ENCODE measurements at places on chromosomes 13 and 19.

GRCh38 chr13:112143753-112144615 is 77.0 kb downstream of the SOX1 start:
- no peak for DNase-seq

GRCh38 chr19:16272945-16273344 is 51.7 kb upstream of the KLF2 start:
- no peak for DNase-seq

DNA sequence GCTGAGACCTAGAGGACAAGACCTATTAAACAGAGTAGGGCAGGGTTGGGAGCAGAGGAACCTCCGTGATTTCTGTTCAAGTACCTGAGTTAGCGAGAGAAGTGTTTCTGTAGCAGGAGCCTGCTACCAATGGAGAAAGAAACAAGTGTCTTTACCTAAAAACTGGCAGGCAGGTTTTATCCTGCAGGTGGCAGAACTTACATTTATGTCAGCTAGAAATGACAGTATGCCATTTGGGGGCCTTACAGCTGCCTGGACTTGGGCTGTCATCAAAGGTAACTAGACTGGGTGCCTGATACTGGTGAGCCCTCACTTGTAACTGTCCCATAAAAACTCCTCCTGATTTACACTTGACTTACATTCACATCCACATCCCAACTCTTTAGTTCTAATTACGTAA is 185.3 kb upstream of the MIR17HG start:
- DNase-seq = no peak

DNA sequence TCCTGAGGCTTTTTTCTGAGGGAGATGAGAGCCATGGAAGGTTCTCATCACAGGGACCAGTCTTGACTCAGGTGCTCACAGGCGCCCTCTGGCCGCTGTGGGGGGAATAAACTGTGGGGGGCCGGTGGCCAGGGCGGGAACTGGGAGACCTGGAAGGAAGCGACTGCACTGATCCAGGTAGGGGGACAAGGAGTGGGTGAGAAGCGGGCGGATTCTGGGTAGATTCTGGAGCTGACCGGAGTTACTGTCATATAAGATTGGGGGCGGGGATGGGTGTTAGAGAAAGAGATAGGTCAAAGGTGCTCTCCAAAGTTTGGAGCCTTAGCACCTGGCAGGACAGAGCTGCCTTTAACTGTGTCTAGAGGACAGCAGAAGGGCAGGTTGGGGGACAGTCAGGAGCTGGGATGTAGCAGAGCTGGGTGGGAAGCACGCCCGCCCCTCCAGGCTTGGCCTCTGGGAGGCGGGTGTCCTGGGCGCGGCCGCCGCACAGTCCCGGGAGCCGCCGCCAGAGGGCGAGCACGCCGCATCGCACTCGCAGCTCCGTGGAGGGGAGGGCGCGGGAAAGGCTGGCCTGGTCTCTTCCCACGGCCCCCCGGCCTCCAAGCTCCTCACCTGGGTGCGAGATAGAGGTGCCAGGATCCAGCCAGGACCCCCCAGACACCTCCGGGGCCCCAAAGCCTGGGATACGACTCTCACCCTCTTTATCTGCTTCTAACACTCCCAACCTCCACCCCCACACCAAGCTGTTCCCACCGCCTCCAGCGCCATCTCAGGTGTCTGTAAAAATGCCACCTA is 4.2 kb upstream of the DAND5 start:
- DNase-seq = peak; percentile 96

DNA sequence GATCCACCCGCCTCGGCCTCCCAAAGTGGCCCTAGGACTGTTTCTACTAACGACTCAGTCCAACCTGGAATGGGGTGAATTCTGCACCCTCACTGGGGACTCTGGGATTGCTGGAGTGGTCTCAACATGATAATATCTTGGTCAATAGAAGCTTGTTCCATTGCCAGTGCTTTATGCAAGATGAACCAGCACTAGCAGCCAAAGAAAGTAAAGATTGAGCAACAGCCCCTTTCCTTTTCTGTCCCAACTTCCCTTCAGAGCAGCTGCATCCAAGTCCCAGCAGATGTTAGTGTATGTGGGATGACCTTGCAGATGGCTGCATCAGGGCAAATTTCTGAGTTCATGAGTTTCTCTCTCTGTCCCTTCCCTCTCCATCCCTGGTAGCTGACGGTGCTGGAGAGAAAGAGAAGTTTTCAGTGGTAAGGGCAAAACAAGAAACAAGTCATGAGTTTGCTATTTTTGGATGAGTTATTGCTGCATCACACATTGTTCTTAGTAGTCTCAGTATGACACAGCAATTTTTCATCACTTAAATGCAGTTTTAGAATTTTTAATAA is 183.6 kb upstream of the EDNRB start:
- no peak for DNase-seq

DNA sequence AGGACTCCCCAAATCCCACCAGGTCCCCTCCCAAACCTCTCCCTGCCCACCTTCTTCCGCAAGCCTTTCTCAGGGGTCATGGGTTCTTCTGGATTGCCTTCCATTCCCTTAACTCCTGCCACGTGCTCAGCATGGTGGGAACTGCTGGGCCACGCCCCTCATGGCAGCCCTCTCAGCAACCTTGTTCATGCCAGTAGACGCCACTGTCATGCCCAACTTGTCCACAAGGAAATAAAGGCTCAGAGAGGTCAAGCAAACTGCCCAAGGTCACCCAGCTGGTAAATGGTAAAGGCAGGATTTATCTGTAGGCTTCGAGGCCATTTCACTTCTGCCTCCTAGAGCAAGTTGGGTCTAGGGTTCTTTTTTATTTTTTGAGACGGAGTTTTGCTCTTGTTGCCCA is 10.9 kb downstream of the PRAM1 start:
- no peak for DNase-seq

DNA sequence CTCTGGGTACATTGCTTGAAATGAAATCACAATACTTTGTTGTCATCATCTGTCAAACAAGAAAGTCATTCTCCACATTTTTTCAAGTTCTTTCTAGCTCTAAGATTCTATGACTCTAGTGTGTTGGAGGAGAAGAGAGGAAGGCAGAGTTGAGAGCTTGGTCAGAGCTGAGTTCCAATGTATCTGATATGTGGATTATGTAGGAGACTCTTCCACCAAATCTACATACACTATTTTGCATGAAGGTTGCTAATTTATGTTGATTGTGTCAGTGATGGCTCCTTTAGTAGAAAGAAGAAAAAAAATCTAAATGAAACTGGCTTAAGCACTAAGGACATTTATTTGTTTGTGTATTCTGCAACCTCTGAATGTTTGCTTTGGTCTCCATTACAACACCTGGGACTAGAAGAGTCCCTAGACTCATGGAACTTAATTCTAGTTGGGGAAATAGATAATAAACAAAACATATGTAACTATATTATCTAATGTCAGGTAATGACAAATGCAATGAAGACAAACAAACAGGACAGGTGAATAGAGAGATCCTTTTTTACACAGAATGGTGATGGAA is 691.9 kb downstream of the UQCRFS1 start:
- DNase-seq = no peak

DNA sequence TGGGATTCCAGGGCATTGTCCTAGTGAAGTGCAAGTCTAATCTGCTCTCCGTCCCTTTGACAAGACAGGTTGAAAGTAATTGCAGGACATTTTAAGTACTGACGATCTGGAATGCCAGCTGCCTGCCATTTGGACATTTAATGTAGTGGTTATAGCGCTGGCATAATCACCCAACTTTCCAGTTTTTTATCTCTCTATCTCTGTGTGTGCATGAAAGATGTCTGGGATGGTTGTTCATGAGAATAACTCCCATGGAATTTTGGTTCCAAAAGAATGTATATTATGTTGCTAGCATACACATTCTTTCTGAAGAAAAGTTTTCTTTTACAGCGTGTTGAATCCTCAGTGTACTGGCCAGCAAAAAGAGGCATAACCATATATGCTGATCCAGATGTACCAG is 53.6 kb downstream of the TDRD12 start:
- no peak for DNase-seq

- DNase-seq = no peak
Measured at GRCh38 chr13:48006396-48006795, 5.3 kb upstream of the SUCLA2 start.

DNA sequence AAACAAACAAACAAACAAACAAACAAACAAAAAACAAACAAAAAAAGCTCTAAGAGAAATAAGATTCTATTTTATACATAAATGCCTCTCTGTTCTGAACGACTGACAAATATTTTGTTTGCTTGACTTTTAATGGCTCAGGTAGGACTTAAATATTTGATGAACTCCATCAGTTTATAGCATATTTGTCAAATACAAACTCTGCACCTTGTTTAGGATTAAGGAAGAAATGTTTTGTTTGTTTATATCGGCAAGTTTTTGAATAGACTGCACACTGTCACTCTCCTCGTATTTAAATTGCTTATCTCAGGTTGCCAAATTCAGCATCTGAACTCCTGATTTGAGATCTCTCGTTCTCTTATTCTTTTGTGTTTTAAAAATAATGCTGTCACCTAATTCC is 1499.7 kb upstream of the SLC10A2 start:
- DNase-seq = no peak

DNA sequence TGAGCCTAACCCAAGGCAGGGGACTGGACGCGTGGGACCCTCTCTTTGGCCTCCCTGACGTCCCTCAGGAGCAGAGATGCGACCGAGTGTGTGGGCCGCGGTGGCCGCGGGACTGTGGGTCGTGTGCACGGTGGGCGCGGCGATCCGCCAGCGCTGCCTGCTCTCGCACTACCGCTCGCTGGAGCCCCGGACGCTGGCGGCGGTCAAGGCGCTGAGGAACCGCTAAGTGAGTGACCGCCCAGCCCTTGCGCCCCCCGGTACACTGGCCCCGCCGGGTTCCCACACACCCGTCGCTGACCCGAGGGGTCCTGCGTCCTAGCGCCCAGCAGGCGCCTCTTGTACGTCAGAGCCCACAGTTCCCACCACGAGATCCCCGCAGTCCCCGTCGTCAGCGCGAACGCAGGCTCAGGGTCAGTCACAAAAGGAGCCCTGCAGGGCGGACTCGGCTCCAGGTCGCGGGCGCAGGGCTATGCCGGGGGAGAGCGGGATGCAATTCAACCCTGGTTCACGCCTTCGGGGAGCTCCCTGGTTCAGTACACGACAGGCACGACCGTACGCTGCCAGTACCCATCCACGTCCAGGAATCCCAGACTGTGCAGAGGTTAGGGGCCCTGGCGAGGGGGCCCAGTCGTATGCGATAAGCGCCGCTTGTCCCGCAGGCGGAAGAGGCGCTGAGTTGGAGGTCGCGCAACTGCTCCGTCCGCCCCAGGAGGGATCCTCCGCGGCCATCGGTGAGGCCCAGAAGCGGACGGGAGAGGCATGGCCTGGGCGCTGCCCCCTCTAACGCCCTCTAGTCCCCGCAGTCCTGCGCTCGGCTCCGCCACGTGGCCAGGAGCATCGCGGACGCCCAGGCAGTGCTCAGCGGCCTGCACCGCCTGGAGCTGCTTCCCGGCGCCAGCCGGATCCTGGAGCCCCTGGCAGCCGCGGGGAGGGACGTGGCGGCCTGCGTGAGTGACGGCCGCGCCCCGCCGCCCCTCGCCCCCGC is 3.6 kb upstream of the IFNL2 start:
- no peak for DNase-seq

DNA sequence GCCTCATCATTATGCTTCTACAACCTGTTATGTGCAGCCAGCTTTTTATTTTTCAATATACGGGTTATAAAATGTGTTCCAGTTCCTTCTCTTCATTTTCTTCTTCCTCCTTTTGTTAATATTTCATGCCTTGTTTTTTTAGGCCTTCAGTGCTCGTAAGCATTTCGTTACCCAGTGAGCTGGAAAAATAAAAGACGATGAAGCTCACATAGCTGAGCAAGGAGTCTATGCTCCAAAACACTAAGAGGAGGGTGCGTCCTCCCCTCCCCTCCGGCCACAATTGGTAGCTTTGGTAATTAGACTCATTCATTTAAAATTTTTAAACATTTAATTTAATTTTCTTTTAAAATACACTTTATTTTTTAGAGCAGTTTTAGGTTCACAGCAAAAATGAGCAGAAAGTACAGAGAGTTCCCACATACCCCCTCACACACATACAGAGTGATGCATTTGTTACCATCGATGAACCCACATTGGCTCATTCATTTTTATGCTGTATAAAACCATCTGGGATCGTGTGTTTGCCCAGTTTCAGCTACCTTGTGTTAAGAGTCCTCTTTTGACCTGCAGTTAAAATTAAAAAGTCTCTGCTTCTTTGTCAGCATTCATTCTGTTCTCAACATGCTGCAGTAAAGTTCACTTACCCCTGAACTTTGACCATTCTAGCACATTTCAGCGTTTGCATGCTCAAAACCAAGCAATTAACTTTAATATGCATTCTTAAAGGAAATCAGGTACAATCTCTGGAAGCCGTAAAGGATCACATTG is 223.9 kb downstream of the LACC1 start:
- no peak for DNase-seq

GRCh38 chr13:35720290-35720689 is 243.8 kb upstream of the MAB21L1 start:
- no peak for DNase-seq

- DNase-seq = peak; percentile 73
Measured at GRCh38 chr19:17579661-17580244, 24.3 kb downstream of the COLGALT1 start.

GRCh38 chr19:1131718-1132551 is 28.1 kb downstream of the GPX4 start:
- DNase-seq = peak; percentile 93

DNA sequence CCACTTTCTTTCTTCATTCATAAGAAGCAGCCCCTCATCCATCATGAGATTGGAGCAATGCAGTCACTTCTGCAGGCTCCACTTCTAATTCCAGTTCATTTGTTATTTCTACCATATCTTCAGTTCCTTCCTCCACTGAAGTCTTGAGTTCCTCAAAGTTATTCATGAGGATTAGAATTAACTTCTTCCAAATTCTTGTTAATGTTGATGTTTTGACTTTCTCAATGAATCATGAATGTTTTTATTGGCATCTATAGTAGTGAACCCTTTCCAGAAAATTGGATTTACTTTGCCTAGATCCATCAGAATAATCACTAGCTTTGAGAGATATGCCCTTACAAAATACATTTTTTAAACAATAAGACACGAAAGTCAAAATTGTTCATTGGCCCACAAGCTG is 2567.7 kb upstream of the PCDH20 start:
- DNase-seq = no peak

DNA sequence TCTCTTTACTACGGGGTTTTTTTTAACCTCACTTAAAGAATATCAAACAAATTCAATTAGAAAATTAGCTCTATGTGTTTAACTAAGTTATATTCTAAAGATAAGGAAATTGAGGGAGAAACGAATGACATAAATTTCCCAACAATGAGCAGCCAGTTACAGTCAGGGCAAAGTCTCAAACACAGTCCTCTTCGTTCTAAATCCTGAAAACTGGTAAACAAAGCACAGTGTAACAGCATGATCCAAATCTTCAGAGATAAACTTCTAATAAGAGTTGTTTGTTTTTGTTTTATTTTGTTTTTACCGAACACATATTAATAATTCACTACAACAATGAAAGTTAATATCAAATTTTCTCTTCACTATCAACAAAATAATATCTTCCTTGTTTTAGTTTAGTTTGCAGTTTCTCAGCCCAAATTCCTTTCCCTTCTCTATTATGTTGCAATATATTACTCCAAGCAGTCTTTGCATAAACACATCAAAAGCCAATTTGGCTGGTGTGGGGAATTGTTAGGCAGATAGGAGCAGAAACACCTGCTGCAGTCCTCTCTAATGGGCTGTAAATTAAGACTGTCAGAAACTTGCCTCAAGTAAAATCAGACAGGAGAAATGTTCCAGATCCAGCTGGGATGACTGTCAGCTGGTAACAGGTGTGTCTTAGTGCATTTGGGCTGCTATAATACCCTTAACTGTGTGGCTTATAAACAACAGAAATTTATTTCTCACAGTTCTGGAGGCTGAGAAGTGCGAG is 106.5 kb upstream of the SGCG start:
- DNase-seq = no peak

- no peak for DNase-seq
Measured at GRCh38 chr19:2533072-2533425, 57.1 kb downstream of the GADD45B start.

- DNase-seq = no peak
Measured at GRCh38 chr13:24822640-24823039, 58.7 kb downstream of the RNF17 start.

All from activated CD8-positive, alpha-beta memory T cell treated with anti-CD3 and anti-CD28 coated beads, Interleukin-2, amount 50 U/mL, for 48 hours (primary cell).